Activated CD8-positive, alpha-beta memory T cell treated with anti-CD3 and anti-CD28 coated beads, Interleukin-2, amount 10 ng/mL, durations not matched to agents 7 days and 5 days (primary cell): ENCODE measurements at places on chromosomes 7 and 10.

DNA sequence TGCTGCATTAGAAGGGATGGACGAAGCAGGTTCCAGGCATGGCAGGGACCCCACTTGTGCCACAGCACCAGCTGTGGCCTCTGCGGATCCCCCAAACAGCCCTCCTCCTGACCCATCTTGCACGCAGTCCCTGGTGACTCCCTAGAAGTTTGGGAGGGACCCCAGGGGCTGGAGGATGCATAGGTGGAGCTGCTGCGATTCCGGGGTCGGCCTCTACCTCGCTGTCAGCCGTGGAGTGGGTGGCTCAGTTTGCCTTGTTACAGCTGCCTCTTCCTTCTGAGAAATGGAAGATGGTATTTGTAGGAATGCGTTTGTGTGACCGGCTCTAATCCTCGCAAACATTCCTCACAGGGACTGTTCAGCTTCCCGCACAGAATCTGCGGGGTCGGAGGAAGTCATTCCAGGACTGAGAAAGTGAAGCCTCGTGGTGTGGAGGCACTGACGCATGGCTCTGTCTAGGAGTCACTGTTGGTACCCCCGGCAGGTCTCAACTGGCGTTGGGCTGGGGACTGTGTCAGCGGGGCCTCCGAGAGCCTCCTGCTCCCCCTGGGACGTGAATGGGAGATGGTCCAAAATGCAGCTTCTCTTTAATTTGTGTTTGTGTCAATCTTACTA, 17.5 kb downstream of the PWWP2B start:
- DNase-seq: no peak

DNA sequence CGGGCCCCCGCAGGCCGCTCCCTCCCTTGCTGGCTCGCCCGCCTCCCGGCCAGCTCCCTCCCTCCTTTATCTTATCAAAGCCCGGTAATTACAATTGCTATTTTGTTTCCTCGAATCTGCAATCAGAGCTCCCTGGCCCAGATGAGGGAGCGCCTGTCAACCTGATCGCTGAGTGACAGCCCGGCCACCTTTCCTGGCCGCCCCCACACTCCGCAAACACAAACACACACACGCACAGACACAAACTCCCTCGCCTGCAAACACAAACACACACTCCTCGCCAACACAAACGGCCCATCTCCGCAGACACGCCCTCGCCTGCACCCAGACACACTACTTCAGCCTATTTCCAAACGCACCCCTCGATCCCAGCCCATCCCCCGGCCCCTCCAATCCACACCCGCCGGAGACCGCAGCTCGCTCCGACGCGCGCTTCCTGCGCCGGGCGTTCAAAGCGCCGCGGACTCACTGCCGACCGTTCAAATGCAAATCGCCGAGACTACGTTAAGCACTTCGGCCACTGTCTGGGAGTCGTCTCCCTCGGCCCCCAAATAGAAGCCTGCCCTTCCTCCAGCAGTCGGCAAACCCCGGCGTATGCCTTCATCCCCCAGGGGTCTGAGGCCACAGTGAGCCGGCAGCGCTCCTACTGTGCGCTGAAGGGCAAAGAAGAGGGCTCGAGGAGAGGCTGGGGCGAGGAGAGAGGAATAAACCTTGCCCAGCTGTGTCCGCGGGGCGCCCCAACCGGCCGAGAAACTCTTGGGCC, 3.0 kb upstream of the FGF8 start:
- peak; percentile 45 for DNase-seq

DNA sequence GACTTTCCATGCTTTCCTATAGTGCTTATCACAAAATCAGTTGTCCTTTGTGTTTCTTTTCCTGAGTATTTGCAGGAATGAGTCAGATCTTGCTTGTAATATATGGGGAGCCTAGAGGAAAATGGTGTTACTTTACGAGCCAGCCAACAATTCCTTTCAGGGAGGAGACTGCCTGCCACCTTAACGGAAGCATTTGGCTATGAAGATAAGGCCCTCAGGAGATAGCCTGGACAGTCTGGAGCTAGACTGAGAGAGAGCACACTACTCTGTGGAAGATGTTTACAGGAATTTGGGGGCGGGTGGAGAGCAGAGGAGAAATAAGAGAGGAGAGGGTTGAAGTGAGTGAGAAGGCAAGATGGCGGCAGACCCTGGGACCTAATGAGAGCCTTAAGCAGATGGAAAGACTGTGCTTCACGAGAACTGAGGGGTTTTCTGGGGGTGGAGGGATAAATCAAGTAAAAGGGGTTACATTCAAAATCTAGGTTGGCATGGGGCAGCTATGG, 126.3 kb downstream of the SNX10 start:
- DNase-seq: no peak

- no peak for DNase-seq
These were observed 324.2 kb upstream of the ZMIZ1 start for GRCh38 chr10:78744491-78745090.
